ENCODE measurements at places on chromosomes 2 and 18. TPM values are rescaled to one million over a fixed set of nuclear protein-coding genes. Genes with fewer than 3 reads are reported as not detected.

Gene COL5A2
- total RNA-seq, result 0.77 TPM

GRCh38 chr18:57976230-57976773 lies 67.7 kb upstream of the NEDD4L start:
- no peak for ATAC-seq

DNA sequence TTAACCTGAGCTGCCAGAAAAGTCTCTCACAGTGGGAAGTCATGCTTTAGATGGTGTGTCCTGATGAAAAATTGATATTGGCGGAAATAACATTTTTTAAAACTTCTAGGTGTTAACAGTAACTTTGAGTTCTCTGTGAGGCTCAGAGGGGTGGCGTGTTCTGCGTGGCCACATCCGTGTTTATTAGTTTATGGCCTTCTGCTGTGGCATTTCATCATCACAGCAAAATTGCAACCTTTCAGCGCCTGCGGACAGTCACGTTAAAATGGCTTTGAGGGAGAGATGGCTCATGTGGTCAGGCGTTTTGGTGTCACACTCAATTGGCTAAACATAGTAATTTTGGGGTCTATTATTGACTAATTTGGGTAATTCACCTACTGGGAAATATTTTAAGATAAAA lies 42.4 kb downstream of the KLHL29 start:
- ATAC-seq, result no peak

DNA sequence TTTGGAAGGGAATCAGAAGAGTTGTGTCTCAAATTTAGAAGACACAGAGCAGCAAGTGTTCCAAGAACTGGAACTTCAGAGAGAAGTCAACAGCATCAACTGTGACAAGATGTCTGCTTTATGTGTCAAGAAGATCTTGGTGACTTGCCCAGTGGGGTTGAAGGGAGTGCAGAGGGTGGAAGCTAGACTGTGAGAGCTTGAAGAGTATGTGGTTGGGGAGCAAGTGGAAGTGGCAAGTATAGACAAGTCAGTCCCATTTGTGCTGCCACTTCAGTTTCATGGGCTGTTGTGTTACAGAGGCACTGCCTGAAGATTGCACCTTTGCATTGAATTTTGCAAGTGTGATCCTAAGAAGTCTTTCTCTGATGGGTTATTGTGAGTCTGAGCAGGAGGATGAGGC lies 68.7 kb upstream of the MC2R start:
- no peak for ATAC-seq

Gene KIF5C
- total RNA-seq, result 33.1 TPM

DNA sequence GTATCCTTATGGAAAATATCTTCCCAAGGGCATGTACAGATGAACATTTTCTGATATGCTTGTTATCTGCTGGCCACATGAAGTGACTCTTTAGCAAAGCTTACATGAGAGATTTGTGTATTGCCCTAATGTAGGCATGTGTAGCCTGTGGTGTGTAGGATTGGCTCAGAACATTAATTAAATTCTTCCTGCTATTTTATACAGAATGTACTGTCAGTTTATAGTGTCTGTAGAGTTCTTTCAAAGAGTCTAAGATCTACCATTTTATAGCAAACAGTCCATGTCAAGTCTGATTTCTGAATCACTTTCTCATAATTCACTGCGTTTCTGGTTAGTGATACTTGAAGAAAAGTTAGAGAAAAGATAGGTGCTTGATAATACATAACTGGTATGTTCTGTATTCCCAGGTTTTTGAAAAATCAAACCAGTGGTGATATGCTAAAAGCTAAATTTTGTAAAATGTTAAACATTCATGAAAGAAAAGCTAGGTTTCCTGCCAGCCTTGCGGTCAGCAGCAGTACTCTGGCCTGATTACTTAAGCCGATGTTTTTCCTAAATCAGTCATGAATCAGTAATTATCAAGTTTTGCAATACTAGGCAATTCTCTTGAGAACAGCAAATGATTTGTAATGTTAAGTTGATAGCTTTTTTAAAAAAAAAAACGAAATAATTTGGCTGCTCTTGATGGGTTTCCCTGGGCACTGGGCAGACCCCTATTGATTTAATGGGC lies 30.9 kb upstream of the EFEMP1 start:
- no peak for ATAC-seq

Gene CETN1
- not detected for total RNA-seq

- ATAC-seq, result no peak
Observed at GRCh38 chr18:74146756-74147155, 878 bp downstream of the FBXO15 start.

DNA sequence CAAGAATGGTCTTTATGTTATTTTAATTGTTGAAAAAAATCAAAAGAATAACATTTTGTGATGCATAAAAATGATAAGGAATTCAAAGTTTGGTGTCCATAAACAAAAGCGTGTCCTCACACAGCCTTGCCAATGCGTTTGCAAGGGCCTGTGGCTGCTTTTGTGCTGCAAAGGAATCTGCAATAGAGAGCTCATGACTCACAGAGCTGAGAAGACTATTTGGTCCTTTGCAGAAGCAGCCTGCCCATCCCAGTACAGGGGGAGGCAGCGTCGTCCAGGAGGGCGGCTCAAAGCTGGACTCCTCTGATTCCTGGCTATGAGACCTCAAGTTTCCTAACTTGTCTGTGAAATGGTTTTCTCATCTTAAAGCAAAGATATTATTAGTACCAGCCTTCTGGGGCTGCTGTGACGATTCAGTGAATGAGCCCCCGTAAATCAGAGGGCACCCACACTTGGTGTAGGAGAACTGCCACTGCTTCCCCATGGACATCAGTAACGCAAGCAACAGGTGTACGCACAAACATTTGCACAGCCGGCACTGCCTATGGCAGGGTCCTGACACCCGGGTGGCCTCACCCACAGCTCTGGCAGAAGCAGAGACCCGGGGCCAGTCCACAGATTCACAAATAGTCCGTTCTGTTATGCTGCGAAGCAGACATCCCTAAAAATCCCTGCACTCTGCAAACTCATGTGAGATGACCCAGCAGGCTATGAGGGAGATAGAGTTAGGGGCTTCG lies 70.6 kb upstream of the ASAP2 start:
- no peak for ATAC-seq

DNA sequence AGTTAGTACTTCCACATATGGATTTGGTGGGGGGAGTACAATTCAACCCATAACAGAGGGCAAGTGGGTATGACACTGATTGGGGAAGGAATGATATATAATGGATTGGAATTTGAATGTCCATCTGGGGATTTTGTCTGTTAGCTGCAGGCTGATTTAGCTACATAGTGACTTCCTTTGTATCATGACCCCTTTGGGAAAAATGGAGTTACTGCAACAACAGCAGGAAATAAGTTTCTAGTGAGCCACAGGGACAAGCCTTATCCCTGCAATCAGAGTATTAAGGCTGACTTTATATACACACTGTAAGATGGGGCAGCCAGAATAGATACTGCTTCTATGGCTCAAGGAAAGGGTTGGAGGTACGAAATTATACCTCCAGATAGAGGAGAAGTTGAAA lies 404.4 kb upstream of the MEIS1 start:
- no peak for ATAC-seq

DNA sequence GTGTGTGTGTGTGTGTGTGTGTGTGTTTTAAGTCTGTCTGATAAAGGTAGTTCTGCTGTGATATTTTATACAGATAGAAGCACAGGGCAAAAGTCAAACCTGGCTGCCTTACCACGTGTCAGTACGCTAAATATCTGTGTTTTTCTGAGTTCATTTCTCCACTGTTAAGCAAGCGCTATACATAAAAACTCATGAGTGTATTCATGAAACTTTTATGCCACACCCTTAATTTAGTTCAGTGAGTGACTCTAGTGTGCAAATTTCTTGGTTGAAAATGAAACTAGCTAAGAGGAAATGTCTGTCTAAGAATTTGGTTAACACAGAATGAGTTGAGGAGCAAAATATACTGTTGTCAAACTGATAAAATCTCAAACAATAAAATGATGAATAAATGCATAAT lies 11.2 kb downstream of the CASP10 start:
- peak; percentile 97 for ATAC-seq

DNA sequence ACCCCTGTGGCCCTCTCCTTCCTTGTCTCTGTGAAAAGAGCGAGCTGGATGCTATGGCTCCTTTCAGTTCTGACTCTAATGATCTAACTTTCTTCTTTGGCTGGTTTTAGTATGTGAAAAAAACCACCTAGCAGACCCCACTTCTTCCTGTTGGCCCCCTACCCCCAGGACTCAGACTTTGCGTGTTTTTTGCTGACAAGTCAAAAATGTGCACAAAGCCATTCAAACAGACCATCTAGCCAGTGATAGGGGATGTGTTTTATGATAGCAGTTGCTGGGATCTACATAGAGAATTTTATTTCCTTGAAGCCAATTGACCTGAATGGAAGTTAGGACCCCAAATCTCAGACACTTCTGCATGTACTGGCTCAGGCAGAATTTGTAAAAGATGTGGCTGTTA lies 49.1 kb downstream of the MFSD6 start:
- ATAC-seq, result no peak

Gene RASGRP3
- 5.7 TPM for total RNA-seq

Gene MBD2
- 190 TPM for total RNA-seq

DNA sequence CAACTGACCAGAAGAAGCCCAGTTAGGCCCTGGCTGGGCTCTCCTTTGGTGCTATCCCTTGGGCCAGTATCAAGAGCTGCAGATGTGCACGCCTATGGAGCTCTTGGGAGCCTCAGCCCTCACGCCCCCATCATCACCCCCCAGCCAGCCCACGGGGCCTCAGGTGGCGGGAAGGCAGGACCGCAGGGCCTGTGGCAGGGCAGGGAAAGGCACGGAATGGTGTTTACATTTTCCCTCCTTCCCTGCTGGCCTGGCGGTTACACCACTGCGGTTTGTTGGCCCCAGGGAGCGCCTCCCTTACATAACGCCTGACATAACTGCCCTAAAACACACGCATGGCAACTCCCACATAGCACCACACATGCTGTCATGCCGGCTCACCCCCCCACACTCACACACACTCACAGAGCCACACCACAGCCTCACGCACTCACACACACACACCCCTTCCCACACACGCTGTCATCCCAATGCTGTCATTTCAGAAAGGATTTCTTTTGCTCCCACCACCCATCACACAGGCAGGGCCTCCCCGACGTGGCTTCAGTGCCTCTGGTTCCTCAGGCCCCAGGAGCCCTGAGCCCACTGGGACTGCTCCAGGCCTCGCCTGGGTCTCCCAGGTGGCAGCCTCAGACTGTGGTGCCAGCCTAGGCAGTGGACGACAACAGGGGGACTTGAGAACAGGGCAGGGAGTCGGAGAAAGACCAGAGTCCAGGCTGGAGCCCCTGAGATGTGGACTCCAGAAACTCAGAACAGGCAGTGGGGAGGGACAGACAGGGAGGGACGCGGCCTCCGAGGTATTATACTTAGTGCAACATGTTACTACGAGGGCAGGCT lies 15.7 kb downstream of the ZFP36L2 start:
- peak; percentile 35 for ATAC-seq

GRCh38 chr2:128367601-128368359 lies 49.1 kb upstream of the HS6ST1 start:
- ATAC-seq, result no peak

Gene MYCN
- not detected for total RNA-seq

- ATAC-seq, result no peak
Observed at GRCh38 chr18:43396266-43396665, 119.0 kb upstream of the SYT4 start.

DNA sequence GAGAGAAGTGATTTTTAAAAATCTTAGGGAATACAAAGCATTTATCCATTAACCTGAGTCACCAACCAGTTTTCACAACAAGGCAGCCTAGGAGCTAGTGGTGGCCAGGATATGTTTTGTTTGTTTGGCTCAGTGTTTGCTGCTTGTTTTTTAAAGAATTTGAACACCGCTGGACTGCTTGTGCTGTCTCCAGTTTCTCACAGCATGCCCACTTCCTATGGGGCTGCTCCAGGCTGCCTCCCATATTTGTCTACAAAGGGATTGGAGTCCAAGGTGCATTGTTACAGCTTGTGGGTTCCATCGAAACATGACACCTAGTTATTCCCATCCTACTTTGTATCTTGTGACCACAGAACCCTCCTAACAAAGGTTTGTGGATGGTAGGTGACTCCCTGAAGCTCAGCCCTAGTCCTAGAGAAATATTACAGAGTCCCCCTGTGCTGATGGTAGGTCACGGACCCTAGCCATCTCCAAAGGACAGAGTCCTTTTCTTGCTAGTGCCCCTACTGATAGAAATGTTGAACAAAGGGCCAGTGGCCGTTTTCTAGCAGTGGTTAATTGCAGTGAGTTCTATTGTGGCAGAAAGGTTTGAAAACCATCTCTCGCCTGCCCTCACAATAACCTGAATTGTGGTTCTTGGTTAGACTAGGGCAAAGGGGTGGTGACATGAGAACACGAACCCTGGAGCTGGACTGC lies 23.2 kb downstream of the GPR39 start:
- no peak for ATAC-seq

Gene STARD6
- not detected for total RNA-seq

GRCh38 chr2:23537991-23538390 lies 153.0 kb downstream of the KLHL29 start:
- no peak for ATAC-seq

- no peak for ATAC-seq
Observed at GRCh38 chr2:205848601-205849000, 166.3 kb downstream of the NRP2 start.

- no peak for ATAC-seq
Observed at GRCh38 chr2:107595749-107596148, 230.9 kb upstream of the RGPD4 start.

Gene RAB6D
- total RNA-seq, result not detected

GRCh38 chr2:108620656-108621055 lies 86.4 kb downstream of the LIMS1 start:
- ATAC-seq, result peak; percentile 6

- no peak for ATAC-seq
Observed at GRCh38 chr18:40769786-40770185, 1185.2 kb upstream of the PIK3C3 start.

DNA sequence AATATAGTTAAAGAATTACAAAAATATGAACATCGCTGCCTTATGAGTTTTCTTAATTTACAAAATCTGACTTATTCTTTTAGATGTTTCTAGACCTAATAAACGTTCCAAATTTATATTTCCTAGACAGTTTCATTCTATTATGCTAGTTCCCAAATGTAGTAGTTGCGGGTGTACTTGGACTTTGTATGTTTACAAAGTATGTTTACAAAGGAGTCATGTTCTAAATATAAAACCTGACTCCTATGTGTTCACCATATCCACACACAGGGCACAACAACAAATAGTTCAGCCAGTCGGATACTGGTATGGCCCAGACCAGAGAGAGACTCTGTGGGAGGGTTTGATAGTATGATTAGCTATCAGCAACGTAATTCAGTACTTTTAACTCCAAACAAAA lies 230.7 kb downstream of the KCNH7 start:
- no peak for ATAC-seq

DNA sequence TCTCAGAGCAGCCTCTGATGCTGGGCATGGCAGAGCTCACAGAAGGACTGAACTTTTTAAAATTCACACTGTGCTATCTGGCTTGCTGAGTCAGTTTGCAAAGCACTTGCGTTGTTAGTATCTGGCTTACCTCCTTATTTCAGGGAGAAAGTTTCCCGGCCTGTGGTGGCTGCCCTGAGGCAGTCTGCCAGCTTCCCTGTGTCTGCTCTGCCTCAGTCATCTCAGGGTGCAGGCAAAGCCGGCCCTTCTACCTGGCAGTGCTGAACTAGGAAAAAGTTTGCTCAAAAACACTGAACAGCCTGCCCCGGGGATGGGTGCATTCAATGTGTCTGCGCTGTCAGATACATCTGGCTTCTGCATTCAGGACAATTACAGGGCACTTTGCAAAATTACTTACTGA lies 90.2 kb upstream of the UXS1 start:
- no peak for ATAC-seq

Gene LYPD6
- not detected for total RNA-seq

Gene TMEFF2
- not detected for total RNA-seq

Measured in activated T-helper 17 cell treated with anti-CD3 and anti-CD28 coated beads, Interleukin-2, amount 50 U/mL, for 72 hours (primary cell).